ENCODE measurements at places on chromosomes 6 and 20.

GRCh38 chr6:166556863-166557322 lies 29.6 kb downstream of the RAMACL start:
- DNase-seq = no peak

- DNase-seq = no peak
These were observed 27.8 kb downstream of the CHRNA4 start for GRCh38 chr20:63333241-63333836.

- DNase-seq = no peak
These were observed 516.7 kb downstream of the HDGFL1 start for GRCh38 chr6:23086100-23086499.

GRCh38 chr6:112113431-112113830 lies 26.0 kb downstream of the FAM229B start:
- no peak for DNase-seq

GRCh38 chr20:43398676-43399324 lies 58.9 kb upstream of the SRSF6 start:
- no peak for DNase-seq

GRCh38 chr20:58697867-58698703 lies 5.5 kb downstream of the NPEPL1 start:
- DNase-seq = no peak
